Uterus (tissue), 4 donors: ENCODE measurements at places on chromosomes 13 and 19. TPM values are rescaled to one million over a fixed set of nuclear protein-coding genes. Genes with fewer than 3 reads are reported as not detected.

GRCh38 chr19:56137405-56137804, 3.7 kb upstream of the ZNF444 start:
- DNase-seq: no peak

DNA sequence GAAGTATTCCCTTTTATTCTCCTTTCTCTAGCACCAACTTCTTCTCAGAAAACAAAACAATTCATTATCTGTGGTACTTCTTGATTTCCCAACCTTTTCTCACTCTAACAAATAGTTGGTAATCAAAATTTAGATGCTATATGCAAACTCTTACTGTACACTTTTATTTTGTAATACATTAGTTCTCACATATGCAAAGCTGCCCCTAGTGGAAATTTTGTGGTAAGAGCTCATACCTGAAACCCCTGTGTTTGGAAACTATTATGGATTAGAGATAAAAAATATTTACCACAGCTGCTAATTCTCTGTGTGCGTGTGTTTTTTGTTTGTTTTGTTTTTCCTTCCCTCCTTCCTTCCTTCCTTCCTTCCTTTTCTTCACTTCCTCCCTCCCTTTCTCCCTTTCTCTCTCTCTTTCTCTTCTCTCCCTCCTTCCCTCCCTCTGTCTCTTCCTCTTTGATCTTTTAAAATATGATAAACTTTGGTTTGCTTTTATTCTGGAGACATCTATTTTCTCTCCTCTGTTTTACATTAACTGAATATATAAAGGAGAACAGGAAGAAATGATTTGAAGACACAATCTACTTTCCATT, 537.4 kb downstream of the SLITRK6 start:
- no peak for DNase-seq

- DNase-seq: no peak
Measured at GRCh38 chr13:75321084-75321483, 160.9 kb downstream of the TBC1D4 start.

DNA sequence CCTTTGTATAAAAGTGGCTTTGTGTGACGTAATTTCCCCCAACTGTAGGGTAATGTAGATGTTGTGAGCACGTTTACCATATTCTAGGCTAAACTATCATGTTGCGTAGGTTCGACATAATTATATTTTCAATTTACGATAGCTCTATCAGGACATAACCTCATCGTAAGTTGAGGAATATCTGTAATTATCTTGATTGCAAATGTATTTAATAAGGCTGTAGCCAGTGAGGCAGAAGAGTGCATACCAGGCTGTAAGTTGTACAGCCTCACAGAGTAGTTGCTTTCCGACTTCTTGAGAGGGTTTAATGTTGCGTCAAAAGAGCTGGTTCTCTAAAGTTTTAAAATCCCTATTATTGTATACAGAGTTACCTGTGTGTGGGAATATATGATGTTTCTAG, 839.4 kb upstream of the GPC6 start:
- no peak for DNase-seq

DNA sequence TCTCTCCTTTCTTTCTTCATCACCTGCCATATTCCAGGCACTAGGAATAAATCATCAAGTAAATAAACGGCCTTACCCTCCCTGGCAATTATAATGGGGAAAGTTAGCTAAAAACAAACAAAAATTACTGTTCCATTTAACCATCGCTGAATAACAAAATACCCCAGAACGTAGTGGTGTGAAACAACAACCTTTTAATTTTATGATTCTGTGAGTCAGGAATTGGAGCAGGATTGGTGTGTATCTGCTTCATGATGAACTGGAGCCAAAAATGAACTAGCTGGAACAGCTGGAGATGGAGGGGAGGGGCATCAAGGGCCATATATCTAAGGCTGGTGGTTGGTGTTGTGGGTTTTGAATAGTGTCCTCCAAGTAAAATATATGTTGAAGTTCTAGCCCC, 3.7 kb upstream of the CADM4 start:
- no peak for DNase-seq

- DNase-seq: no peak
Measured at GRCh38 chr13:64855506-64855905, 2374.6 kb downstream of the PCDH9 start.

DNA sequence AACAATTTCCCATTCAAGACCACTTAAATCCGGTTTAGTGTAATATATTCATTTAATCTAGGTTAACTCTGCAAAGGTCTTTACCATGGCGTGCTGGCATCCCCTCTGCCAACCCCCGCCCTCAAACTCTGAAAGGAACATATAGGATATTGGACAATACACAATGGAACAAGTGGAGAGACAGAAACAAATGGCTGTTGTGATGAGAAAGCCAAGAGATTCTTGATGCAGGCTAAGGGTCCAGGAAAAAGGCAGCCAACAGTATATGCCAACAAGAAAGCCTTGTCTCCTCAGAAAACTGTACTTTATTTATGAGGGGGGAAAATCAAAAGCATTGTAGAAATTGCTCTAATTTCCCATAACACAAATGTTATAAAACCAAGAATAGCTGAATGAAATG, 407.3 kb upstream of the SGCG start:
- DNase-seq: no peak

DNA sequence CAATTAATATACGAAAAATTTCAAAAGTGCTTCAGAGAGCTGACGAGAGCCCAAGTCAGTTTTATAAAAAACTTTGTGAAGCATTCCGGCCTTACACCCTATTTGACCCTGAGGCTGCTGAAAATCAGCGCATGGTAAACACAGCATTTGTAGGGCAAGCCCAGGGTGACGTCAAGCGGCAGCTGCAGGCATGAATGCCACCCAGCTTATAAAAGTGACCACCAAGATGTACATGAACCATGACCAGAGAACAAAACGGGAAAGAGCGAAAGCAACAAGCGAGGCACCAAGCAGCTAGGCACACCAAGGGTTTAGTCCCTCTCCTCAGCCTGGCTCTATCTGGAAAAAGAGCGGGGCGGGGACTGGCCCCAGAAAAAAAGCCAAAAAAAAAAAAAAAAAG, 6.0 kb downstream of the SIGLEC11 start:
- no peak for DNase-seq

DNA sequence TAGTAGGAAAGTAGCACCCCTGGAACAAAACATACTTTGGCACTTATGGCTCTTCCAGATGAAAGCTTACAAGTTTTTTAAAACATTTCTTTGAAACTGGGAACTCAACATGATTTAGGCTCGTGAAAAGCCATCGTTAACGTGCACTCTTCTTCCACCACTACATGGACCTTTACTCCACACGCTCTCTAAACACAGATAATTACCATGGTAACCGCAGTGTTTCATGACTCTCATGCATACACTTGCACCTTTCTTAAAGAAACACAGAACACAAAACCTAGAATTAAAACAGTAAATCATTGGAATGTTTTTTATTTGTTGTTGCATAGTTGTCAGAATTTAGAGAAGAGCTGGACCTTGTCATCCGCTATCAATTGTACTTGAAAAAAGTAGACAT, 154.3 kb downstream of the FGF9 start:
- no peak for DNase-seq

- DNase-seq: no peak
Measured at GRCh38 chr13:37049810-37050209, 9.7 kb downstream of the SUPT20H start.

GRCh38 chr19:38360351-38360750, 14.0 kb upstream of the PSMD8 start:
- no peak for DNase-seq

- no peak for DNase-seq
Measured at GRCh38 chr19:55175117-55175867, 4.8 kb downstream of the SYT5 start.

Gene BCKDHA
- 23.2 TPM for total RNA-seq
